ENCODE measurements at places on chromosomes 3 and 15.

DNA sequence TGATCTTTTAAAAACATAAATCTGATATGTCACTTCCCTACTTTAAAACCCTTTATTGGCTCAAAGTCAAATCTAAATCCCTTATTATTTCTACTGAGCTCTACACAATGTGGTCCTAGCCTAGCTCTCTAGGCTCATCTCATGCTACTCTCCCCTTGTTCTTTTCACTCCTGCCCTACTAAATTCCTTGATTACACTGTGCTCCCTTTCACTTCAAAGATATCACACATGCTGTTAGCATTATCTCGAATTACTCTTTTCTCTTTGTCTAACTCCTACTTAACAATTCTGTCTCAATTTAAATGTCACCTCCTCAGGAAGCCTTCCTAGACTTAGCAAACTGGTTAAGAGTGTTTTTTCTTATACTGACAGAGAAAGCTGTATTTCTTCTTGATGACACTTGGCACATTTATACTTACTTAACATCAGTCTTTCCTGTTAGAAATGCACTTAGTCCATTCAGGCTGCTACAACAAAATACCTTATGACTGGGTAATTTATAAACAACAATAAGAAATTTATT, 102.0 kb downstream of the SCAPER start:
- no peak for DNase-seq

- no peak for DNase-seq
These were observed 38.4 kb downstream of the RFX7 start for GRCh38 chr15:56205061-56205876.

- peak; percentile 50 for DNase-seq
These were observed 27.5 kb upstream of the CFAP161 start for GRCh38 chr15:81106560-81106959.

DNA sequence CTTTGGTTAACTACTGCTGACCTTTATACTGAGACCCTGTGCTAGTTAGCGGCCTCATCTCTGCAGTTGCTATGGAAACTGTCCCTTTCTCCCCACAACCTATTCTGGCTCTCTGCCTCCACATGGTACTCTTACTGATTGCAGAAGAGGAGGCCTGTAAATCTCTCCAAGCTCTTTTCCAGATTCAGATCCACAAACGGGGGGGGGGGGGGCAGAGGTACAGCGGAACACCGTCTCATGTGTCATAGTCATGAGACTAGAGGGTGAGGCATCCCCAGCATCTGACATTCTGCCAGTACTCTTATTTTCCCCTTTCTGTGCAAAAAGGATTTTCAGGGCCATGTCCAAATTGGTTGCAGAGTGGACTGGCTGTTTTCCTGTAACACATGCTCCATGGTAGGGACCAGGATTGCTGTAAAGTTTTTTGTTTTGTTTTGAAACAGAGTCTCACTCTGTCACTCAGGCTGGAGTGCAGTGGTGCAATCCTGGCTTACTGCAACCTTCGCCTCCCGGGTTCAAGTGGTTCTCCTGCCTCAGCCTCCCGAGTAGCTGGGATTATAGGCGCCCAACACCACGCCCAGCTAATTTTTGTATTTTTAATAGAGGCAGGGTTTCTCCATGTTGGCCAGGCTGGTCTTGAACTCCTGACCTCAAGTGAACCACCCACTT, 8.3 kb upstream of the MAP1A start:
- DNase-seq = no peak

DNA sequence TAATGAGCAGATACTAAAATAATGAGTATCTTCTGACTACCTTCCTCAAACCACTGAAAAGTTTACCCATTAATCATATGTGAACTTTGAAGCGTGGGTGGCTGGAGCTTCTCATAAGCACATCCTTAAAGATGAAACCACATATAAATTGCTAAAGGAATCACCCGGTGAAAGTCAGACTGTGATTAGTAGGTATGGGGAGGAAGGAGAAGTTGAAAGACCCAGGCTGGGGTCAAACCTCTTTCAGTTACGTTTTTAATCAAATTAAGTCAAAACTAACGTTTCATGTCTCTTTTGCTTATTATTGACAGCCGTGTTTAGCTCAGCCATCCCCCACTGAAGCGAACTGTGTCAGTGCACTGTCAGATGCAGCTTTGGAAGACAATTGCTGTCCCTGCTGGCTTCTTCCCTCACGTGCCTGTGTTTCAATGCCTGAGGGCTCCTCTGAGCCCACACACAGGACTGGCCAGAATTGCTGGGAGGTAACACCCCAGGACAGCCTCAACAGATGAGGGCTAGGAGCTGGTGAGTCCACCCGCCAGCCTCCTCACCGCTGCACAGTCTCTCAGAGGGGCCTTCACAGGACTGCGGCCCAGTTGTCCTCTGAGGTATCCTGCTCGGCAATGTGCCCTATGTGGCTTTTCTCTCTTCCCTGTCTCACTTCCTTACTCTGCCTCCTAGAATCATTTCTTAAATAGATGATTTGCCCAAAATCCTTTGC, 29.3 kb upstream of the SH3BP5 start:
- DNase-seq = peak; percentile 50

GRCh38 chr15:60392601-60392985, 5.2 kb downstream of the ANXA2 start:
- no peak for DNase-seq

- DNase-seq = no peak
These were observed 85.6 kb downstream of the MCF2L2 start for GRCh38 chr3:183342824-183343223.

GRCh38 chr3:49668414-49668797, 5.7 kb upstream of the APEH start:
- no peak for DNase-seq

- no peak for DNase-seq
These were observed 41.3 kb downstream of the ADAMTSL3 start for GRCh38 chr15:83695246-83695645.

- no peak for DNase-seq
These were observed 16.6 kb downstream of the GP9 start for GRCh38 chr3:129077222-129077621.

DNA sequence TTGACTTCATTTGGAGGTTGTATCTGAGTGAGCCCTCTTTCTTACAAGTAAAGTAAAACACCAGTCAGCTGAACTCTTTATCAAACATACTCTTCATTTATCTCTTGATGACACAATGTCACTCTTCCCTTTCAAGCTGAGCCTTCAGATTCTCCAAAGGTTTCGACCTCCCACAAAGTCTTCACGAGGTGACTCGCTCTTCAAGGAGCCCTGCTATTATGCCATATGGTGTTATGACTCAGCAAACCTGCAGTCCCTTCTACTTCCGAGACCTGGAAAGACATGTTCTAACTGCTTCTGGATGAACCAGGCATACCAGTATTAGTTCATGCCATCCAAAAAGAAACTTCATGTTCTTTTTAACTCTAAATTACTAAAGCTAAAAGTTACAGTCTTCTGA, 23.1 kb downstream of the AADAC start:
- no peak for DNase-seq

- no peak for DNase-seq
These were observed 51.4 kb downstream of the SLC6A11 start for GRCh38 chr3:10867384-10867783.

DNA sequence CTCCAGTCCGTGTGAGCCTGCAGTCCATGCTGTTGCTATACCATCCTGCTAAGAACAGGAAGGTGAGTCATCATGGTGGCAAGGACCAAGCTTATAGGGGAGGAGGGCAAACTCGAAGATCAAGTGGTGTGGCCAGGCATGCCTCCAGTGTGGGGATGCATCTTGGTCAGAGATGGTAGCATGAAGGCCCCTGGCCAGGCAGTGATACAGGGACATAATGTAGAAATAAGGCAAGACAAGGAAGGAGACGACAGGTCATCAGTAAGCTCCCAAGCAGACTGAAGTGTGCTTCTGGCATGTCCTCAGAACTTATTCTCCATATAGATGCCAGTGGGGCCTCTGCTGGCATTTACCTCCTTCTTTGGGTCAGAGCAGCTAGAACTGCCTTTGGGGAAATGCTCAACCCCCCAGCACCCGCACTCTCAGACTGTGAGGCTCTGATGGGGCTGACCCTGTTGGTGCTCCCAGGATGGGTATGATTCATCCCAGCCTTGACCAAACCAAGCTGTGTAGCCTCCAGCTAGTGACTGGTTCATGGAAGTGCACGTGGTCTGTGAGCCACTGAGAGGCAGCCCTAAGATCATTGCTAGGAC, 52.5 kb upstream of the ATP2B2 start:
- no peak for DNase-seq

GRCh38 chr3:185328324-185329004, 34.5 kb upstream of the MAP3K13 start:
- DNase-seq = no peak

- DNase-seq = no peak
These were observed at the start of gene PTX3 for GRCh38 chr3:157436583-157437291. PTX3 (plus strand) TSS chr3:157436850; CDS start chr3:157436934, 84 bp downstream.

DNA sequence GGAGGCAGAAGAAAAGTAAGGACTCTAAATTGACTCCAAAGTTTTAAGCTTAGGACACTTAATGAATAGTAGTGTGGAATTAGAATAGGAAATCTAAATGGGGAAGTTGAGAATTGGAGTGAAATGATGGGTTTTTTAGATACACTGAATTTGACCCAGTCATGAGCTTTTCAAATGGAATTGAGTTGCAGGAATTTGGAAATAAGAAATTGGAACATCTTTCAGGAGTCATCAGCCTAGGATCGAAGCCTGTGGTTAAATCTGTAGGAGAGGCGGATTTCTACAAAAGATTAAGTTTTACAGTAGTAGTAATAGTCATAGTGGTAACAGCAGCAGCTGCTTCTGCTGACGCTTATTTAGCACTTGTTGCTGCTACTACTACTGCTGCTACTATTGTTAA, 129.0 kb upstream of the LRRFIP2 start:
- DNase-seq = no peak

- DNase-seq = no peak
These were observed 3.1 kb downstream of the CLEC3B start for GRCh38 chr3:45029216-45029615.

DNA sequence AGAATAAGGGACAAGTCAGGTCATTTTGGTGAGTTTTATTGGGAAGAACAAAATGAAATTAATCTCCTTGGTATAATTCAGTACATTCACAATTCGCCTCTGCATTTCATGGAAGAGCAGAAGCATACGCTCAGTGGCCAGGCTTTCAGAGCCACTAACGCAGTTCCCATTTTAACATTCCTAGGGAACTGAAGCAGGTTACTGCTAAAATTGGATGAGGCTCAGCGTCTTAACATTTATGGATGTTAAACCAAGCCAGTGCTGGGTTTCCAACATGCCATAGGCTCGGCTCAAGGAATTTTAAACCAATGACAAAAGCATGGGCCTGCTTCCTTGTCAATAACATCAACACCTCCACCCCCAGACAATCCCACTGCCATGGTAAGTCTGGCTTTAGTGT, 172.7 kb upstream of the PRICKLE2 start:
- DNase-seq = no peak

DNA sequence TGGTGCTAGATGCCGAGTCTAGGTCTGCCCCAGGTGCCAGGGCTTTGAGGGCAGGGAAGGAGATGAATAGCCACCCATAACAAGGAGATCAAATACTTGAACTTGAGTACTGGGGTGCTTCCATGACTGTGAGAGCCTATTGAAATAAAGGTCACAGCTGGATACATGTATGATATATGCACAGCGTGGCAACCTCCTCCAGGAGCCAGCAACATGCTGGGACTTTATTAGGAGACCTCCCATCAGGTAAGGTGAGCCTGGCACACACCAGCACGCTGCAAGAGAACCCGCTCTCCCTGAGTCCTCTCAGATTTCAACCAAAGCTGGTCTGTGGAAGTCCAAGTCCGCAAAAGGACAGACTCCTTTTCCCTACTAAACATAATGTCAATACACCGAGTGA, 10.5 kb upstream of the HES1 start:
- no peak for DNase-seq

- no peak for DNase-seq
These were observed 144.8 kb downstream of the RBPMS2 start for GRCh38 chr15:64630396-64631107.

DNA sequence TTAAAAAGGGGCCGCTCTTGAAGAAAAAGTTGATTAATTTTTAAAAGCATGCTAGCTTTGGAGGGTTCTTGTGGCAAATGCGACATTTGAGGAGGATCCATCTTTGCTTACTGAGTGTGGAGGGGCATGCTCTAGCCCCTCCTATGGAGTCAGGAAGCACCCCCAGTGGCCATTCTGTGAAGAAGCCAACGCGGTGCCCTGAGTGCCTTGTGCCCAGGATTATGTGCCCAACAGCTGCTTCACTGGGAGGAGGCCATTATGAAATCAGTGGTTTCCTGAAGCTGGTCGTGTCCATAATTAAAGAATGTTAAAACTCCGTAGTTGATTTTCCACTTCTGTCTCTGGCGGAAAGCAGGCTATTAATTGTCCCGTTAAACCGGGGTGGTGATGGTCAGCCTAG, 69.1 kb upstream of the TNFAIP8L3 start:
- DNase-seq = no peak

- no peak for DNase-seq
These were observed 11.8 kb upstream of the LIPC start for GRCh38 chr15:58419803-58420524.

GRCh38 chr3:32498252-32498651, 4.4 kb downstream of the CMTM6 start:
- no peak for DNase-seq

- DNase-seq = no peak
These were observed 6.5 kb upstream of the TM4SF18 start for GRCh38 chr3:149339931-149340309.

DNA sequence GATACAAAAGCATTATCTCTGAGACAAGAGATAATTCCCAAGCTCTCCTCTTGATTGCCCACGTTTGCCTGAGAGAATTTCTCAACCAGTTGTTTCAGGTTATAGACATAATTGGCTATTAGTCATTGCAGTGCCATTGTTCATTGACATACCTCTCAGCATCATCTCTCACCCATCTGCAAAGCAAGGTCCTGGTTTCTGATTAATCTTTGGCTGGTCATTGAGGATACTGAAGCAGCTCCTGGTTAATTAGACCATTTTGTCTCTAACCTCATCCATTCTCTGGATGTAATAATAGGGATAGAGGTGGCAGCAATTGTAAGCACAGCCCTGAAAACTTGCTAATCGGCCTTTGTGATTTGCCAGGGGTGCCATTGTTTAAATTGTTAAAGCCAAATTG, 104.2 kb downstream of the CNTN6 start:
- DNase-seq = no peak

- no peak for DNase-seq
These were observed 45.7 kb downstream of the GRIP2 start for GRCh38 chr3:14494279-14494972.

- DNase-seq = no peak
These were observed 18.2 kb downstream of the SENP8 start for GRCh38 chr15:72136170-72137051.

- DNase-seq = no peak
These were observed 7.0 kb upstream of the AHSG start for GRCh38 chr3:186605561-186606545.

DNA sequence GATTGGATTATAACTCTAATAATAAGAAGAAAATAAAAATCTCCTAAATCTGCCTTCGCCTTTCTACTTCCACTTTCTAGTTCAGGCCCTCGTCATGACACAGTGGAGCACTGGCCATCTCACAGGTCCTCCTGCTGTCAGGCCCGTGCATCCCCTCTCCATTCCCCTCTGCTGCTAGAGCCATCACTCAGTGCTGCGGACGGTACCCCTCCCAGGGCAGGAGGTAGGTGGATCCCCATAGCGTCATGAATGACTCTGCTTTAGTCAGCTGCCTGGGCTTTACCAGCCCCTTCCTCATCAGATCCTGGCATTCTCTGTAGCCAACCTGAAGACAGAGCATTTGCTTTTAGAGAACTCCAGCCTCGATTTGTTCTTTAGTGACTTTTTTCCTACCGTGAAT, 12.0 kb upstream of the PPP1R2 start:
- DNase-seq = no peak

- no peak for DNase-seq
These were observed 56.2 kb upstream of the GLCE start for GRCh38 chr15:69104050-69104750.

GRCh38 chr3:32437896-32438295, 46.2 kb downstream of the CMTM7 start:
- DNase-seq = no peak
